GM03348 (cell line): ENCODE measurements at places on chromosomes 6 and 20.
A peak's percentile ranks its signal among the peaks of the same experiment; 100 is the strongest.

GRCh38 chr6:37338745-37339255 lies 15.0 kb upstream of the RNF8 start:
- DNase-seq: no peak

- no peak for DNase-seq
Measured at GRCh38 chr6:99341862-99342455, 7.5 kb downstream of the FAXC start.

- no peak for DNase-seq
Measured at GRCh38 chr6:152946484-152946883, 36.4 kb downstream of the FBXO5 start.

DNA sequence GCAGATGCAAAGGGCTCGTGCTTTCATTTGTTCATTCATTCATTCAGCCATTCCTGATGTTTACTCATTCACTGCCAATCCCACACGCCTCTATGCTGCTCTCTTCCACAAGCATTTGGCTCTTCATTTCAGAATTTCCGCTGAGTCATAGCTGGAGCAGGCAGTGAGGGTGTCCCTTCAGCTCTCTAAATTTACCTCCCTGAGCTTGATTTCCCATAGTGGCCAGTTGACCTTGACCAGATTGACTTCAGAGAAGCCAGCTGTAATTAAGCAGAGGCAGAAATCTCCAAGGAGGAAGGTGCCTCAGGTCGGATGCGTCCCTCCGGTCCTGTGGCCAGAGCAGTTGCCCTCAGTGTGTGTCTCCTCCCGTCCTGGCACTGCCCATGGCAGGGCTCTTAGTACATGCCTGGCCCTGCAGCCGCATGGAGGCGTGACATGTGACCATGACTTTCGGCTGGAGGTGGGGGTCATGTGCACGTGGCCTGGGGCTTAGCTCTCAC lies 267.2 kb upstream of the ECI2 start:
- DNase-seq: peak; percentile 88

DNA sequence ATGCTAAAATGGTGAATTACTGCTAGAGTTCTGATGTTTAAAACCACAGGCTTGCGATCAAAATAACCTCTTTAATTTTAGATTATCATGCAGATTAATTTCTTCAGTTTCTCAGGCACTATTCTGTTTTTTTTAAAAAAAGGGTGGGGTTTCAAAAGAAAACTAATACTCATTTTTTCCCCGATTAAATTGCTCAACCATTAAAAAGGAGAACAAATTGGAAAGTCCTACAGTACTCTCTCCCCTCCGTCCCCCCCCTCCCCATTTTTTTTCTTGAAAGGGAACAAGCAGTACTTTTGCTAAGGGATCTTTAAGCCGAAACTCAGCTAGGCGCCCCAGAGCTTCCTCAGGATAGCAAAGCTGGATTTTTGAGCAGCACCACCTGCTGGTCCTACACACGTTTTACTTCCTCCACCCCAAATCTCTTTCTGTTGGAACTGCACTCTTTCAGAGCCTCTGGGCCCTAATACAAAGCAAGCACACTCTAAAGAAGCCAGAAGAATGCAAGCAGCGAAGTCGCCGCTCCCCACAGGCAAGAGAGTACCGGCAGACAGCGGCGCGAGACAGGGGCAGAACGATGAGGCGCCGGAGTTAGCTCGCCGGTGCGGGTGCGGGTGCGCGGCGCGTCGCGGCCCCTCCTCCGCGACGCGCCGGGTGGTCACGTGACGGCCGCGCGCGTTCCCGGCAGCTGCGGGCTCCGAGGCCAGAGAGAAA lies at the start of gene RNF146:
RNF146 (plus strand) TSS at position 687 of the 714 bp plus-strand sequence. CDS start 13,475 bp downstream, outside the sequence.
- DNase-seq: peak; percentile 96

DNA sequence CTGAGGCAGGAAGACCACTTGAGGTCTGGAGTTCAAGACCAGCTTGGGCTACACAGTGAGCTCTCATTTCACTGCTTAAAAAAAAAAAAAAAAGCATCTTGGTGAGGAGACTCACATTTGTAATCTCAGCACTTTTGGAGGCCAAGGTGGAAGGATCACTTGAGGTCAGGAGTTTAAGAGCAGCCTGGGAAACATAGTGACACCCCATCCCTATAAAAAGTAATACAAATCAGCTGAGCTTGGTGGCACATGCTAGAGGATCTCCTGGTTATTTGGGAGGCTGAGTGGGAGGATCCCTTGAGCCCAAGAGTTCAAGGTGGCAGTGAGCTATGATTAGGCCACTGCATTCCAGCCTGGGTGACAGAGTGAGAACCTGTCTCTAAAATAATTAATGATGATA lies 29.4 kb upstream of the SYNCRIP start:
- no peak for DNase-seq

- DNase-seq: no peak
Measured at GRCh38 chr6:79215213-79215824, 19.2 kb downstream of the HMGN3 start.

- DNase-seq: no peak
Measured at GRCh38 chr20:46995561-46996142, 101.0 kb downstream of the EYA2 start.

GRCh38 chr20:46060301-46060881 lies 29.4 kb downstream of the NCOA5 start:
- DNase-seq: no peak

DNA sequence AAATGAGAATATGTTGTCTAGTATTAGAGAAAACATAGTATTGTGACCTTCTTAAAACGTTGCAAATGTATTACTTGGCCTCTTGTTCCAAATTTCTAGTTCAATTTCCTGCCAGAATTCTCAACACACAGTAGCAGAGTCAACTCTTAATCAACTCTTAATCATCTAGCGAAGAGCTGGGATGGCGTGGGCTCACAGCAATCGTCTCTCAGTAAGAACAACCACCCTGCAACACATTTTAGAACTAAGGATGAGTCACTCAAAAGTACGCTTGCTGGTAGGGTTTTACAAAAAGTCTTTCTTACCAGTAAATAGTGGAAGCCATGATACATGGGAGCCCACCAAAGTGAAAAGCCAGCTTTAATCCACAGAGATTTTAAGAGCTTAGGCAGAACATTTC lies 24.6 kb downstream of the GPR6 start:
- no peak for DNase-seq

DNA sequence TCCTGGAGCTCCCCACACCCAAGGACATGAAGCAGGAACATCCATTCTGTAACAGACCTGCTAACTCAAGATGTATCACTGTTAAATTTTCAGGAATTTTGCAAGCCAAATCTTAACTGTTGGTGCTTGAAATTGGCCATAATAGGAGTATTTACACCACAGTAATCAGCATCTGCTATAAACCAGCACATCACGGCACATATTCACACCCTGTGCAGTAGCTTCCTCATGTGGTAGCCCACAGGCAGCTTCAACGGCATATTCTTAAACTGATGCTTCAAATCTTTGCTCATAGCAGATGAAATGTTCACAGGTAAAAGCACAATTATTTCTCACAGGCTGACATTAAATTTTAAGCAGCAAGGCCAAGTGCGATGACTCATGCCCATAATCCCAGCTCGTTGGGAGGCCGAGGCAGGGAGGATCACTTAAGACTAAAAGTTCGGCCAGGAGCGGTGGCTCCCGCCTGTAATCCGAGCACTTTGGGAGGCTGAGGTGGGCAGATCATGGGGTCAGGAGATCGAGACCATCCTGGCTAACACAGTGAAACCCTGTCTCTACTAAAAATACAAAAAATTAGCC lies 43.5 kb upstream of the LYRM2 start:
- DNase-seq: no peak

GRCh38 chr20:24634855-24635254 lies 165.4 kb downstream of the SYNDIG1 start:
- peak; percentile 93 for DNase-seq

DNA sequence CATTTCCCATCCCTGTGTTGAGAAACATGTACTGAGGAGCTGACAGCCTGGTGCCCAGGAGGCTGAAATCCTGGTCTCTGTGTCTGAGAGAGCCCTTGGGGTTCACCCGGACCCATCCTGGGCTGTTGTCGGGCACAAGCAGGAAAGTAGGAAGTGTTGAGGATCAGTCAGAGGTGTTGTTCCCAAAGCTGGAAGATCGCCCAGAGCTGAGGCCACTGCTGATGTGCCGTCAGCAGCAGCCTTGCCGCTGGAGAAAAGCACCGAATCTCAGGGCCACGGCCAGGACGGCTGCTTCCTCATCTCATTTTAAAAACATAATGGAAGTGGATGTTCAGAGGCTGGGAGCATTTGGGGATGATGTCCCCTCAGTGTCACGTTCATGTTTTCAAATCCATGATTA lies 218.5 kb downstream of the UST start:
- DNase-seq: no peak

DNA sequence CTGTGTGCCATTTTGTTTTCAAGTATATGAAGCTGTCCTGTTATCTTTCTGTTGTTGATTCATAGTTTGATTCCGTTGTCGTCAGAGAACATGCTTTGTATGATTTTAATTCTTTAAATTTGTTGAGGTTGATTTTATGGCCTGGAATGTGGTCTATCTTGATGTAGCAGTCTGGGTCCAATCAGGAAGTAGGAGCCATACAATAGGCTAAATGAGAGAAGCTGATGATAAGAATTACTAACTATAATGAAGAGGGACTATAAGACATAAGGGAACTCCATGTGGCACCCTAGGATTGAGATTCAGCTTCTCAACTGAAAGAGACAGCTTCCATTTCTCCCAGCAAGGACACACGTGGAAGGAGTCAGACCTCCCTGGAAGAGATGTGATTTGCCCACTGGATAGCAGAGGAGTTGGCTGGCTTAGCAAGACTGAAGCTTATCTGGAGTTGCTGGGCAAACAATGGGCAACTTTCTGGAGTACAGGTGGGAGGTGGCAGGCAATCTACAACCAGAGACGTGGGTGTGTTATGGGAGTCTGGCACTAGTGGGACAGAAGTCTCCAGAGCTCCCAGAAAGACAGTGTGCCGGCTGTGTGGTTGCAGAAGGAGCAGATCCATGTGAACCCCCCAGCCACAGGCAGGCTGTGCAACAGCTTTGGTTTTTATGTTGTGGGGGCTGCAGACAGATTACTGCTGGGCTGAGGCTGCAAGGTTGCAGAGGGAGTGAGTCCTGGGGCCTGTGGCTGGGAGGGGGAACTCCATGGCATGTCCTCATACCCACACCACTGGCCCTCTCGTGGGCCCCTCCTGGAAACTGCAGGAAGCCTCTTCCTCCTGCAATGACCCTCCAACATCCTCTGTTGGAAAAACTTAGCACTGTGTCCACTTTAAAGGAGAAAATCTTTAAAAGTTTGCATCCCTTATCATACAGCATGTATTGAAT lies 7.1 kb downstream of the ZNF831 start:
- DNase-seq: no peak

- DNase-seq: no peak
Measured at GRCh38 chr6:29925727-29926412, 16.5 kb upstream of the HLA-A start.

DNA sequence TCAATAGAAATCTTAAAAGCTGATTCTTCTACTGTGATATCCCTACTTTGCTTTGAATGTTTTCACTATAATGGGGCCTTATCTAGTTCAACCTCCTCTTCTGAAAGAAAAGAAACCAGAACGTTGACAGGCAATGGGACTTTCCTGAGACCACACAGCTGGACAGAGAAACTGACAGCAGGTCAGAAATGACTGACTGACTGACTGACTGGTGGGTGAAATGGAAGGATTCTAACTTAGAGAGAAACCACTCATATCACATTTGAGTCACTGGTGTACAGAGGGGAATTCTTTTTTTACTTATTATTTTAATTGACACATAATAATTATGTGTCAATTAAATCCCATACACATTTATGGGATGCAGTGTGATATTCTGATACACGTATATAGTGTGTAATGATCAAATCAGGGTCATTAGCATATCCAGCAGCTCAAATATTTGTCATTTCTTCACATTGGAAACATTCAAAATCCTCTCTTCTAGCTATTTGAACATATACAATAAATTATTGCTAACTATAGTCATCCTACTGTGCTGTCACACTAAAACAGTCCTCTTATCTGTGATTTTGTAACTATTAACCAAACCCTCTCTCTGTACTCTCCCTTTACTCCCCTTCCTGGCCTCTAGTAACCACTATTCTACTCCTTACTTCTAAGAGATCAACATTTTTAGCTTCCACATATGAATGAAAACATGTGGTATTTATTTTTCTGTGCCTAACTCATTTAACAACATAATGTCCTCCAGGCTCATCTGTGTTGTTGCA lies 64.8 kb upstream of the NRSN1 start:
- DNase-seq: no peak

GRCh38 chr20:24690408-24690807 lies 221.0 kb downstream of the SYNDIG1 start:
- no peak for DNase-seq

GRCh38 chr6:168182908-168183612 lies 104.0 kb upstream of the FRMD1 start:
- no peak for DNase-seq

DNA sequence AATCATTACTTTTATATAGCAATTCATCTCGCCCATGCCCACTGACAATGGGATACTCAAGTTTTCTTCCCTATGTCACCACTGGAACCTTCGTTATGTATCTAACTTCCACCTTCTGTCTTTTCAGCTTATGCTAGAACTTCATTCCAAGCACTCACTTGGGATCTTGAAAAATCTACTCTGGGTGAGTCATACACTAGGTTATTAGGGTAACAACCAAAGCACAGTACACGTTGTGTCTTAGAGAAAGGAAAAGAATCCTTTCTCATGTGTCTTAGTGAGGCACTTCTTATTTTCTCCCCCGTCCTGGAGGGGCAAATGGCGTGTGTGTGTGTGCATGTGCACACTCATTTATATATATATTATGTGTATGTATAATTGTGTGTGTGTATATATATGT lies 18.3 kb upstream of the FAM162B start:
- DNase-seq: no peak

GRCh38 chr20:45985573-45985972 lies 13.6 kb upstream of the ZNF335 start:
- no peak for DNase-seq

DNA sequence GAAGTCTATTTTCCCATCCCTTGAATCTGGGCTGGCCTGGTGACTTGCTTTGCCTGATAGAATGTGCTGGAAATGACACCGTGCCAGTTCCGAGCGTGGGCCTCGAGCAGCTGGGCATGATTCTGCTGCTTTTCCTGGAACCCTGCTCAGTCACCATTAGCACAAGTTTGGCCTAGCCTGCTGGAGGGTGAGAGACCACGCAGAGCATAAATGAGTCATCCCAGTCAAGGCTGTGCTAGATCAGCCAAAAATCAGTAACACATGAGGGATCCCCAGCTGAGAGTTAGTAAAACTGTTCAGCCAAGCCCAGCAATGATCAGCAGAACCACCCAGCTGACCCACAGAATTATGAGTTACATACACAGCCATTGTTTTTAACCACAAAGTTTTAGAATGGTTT lies 74.8 kb upstream of the TOP1 start:
- DNase-seq: no peak

DNA sequence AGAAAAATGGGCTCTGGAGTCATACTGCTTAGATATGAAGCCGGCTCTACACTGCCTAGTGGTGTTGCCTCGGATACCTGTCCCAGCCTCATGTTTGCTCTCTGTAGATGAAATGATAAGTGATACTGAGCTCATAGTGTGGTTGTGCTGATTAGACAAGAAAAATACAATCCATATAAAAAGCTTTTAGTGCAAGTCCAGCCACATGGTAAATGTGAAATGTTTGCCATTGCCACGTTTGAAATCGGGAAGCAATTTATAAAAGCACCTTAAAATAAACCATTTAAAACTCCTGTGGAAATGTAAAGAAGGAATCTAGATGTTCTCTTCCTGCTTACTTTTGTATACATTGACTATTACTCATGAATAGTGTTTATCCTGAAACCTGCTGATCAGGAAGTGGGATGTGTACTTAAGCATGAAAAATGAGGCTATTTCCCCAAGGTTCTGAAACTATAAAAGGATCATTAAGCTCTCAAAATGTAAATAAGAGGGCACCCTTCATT lies 13.1 kb upstream of the PBOV1 start:
- no peak for DNase-seq
